ENCODE measurements at places on chromosomes 2 and 18. TPM values are rescaled to one million over a fixed set of nuclear protein-coding genes. Genes with fewer than 3 reads are reported as not detected.

- H3K4me3 ChIP-seq: no peak overlapping the region
- no peaks in the 10 kb centered on the region for H3K36me3 ChIP-seq
- H3K4me1 ChIP-seq: no peaks in the 10 kb centered on the region
- no peak overlapping the region for H3K27ac ChIP-seq
- no peak for DNase-seq
These were observed 262.5 kb downstream of the KCNJ3 start for GRCh38 chr2:154960802-154961583.

DNA sequence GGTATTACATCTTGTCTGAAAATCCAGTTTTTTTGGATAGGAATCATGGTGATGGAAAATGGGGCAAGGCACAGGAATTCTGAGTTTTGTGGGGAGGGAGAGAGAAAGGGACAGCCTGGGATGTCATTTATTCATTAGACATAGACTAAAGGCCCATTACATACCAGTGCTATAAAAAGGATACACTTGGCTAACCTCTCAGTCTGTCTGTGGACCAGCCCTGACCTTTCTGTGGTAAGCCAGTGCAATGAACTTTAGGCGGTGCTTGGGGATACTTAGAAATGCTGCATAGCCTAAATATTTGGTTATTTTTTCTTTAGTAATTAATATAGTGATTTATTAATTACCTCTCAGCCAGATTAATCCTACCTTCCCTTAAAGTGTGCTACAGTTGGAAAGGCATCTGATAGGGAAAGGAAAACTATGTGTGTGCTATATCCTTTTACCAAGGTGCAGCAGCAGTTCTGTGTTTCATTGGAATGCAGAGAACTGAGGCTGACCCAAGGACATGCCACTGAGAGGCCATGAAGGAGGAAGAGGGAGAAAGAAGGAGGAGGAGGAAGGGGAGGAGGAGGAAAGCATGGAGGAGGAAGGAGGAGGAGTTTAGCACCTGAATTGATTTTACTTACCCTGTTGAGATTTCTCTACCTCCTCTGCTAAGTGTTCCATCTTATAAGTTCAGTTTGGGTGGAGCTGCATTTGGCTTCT is 37.5 kb downstream of the KCNS3 start:
- H3K4me1 ChIP-seq: no peaks in the 10 kb centered on the region
- H3K4me3 ChIP-seq: no peak overlapping the region
- no peaks in the 10 kb centered on the region for H3K36me3 ChIP-seq
- no peak for DNase-seq

The VWA3B gene
- total RNA-seq: not detected

- H3K27ac ChIP-seq: no peak overlapping the region
- no peak for DNase-seq
- peaks cover 51% of the 10 kb centered on the region for H3K27me3 ChIP-seq
- no peaks in the 10 kb centered on the region for H3K36me3 ChIP-seq
- H3K4me3 ChIP-seq: no peak overlapping the region
These were observed 7.4 kb downstream of the RAPGEF4 start for GRCh38 chr2:172742931-172743540.

DNA sequence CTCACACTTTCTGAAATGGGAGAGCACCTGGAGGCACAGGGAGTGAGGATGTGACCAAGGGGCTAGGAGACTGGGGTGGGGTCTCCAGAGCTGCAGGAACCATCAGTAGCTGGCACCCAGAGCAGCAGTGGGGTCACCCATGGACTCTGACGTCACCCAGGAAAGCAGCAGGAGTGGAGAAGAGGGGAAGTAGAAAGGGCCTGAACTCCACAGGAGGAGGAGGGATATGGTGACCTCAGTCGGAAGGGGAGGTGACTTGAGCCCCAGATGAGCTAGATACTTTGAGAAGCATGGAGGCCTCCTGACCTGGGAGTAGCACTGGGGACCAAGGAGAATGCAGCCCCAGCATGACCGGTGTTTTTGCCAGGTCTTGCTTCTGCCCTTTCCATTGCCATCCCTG is 8.8 kb downstream of the NMUR1 start:
- H3K4me1 ChIP-seq: peaks cover 8% of the 10 kb centered on the region
- no peak for DNase-seq
- H3K4me3 ChIP-seq: no peak overlapping the region
- peaks cover 33% of the 10 kb centered on the region for H3K27me3 ChIP-seq
- H3K36me3 ChIP-seq: no peaks in the 10 kb centered on the region

DNA sequence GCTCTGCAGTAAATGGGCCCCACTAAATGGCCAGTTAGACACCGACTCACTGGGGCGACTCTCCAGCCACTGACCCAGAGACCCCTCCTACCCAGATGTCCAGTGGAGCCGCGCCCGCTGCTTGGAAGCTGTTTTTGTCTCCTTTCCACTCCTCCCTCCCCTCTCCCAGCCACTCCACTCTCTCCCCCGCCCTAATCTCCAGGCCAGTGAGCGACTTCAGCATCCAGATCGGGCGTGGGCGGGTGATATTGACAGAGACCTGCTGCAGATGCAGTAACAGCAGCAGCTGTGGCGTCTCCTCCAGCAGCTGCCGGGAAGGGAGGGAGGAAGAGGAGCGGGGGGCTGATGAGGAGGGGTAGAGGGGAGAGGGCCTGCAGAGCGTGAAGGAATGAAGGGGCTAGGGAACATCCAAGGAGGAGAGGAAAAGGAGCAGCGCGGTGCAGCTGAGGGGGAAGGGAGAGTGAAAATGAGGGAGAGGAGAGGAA is at the start of gene SCN7A:
TSS of gene SCN7A (minus strand) at position 110 of the 485 bp plus-strand sequence. CDS start 16,553 bp downstream, outside the sequence.
- H3K36me3 ChIP-seq: no peaks in the 10 kb centered on the region
- peak; percentile 8 for DNase-seq
- H3K4me3 ChIP-seq: peak within 1 kb of the TSS; percentile 68
- peaks cover 21% of the 10 kb centered on the region for H3K27me3 ChIP-seq

DNA sequence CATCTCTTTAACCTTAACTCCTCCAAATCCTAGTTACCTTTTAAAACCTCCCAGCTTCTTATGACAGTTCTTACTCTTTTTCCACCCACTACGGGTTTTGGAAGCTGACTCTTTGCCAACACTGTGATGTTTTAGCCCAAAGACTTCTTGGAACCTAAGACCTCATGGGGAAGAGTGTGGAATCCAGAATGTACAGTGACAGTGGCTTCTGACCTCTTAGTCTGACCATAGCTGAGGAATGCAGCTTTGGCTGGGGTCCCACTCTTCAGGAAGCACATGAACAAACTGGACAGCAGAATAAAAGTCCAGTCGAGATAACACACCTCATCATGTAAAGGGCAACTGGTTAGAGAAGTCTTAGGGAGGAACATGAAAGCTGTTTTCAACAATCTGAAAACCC is 161.1 kb upstream of the PKDCC start:
- no peak overlapping the region for H3K27ac ChIP-seq
- H3K27me3 ChIP-seq: no peaks in the 10 kb centered on the region
- no peak for DNase-seq
- H3K36me3 ChIP-seq: no peaks in the 10 kb centered on the region
- H3K4me1 ChIP-seq: no peaks in the 10 kb centered on the region

The TNFRSF11A gene
- 94.6 TPM for total RNA-seq

The CCBE1 gene
- total RNA-seq: 0.12 TPM

- H3K4me1 ChIP-seq: no peaks in the 10 kb centered on the region
- no peak overlapping the region for H3K4me3 ChIP-seq
- no peak overlapping the region for H3K27ac ChIP-seq
- no peak for DNase-seq
- H3K27me3 ChIP-seq: peaks cover 21% of the 10 kb centered on the region
- no peaks in the 10 kb centered on the region for H3K36me3 ChIP-seq
These were observed 47.0 kb upstream of the MSH6 start for GRCh38 chr2:47735912-47736311.

DNA sequence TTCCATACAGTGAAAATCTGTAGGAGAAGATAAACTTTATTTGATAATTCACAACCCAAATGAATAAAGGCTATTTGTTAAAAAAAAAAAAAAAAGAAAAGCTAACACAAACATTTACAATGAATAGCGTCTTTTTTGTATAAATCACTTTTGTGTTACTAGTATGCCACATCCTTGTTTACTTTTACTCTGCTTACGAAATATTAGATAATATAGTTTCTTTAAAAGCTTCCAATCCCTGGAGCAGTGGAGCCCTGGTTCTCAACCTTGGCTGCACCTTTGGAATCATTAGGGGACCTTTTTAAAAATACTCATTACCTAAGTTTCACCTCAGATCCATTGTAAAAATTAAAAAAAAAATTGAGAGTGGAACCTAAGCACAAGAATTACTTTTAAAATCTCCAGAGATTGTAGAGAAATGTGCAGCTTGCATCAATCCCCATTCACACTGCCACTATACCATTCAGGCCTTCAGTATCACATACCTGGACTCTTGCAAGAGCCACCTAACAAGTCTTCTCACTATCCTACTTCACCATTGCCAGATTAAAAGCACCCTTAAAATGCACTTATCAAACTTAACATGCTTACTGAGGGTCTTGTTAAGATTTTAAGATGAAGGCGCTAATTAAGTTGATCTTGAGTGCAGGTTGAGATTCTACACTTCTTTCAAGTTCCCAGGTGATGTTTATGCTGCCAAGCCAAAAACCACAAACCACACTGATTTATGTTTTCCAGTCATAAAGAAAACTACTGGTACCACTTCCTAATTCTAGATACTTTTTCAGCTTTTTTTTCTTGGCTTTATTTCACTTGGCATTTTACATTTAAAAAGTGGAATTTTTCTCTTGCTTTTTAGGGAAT is 59.7 kb upstream of the ZC3H15 start:
- no peak for DNase-seq
- H3K4me1 ChIP-seq: peaks cover 33% of the 10 kb centered on the region
- H3K27me3 ChIP-seq: no peaks in the 10 kb centered on the region

The PDK1 gene
- total RNA-seq: 16.8 TPM

All from Calu3 (cell line).